ENCODE measurements at places on chromosomes 1 and 21.
A peak's percentile ranks its signal among the peaks of the same experiment; 100 is the strongest.

GRCh38 chr21:17742181-17742580 is 77.0 kb downstream of the C21orf91 start:
- DNase-seq: no peak

DNA sequence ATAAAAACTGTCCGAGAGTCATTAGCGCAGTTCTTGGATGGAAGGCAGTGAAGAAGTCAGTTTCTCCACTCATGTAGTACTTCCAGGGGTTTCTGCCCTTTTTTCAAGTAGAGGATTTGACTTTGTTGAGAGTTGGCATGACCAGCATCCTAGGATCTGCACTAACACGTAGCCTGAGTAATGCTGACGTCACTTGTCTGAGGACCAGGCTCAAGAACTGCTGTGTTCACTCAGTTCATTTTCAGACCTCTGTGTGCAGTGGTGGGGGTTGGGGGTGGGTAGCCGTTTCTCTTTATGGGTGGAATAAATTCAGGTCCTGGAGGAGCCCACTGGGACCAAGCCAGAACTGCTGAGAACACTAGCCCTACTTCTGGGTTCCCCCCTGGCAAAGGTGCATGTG is 53.3 kb downstream of the MRPS6 start:
- DNase-seq: no peak

DNA sequence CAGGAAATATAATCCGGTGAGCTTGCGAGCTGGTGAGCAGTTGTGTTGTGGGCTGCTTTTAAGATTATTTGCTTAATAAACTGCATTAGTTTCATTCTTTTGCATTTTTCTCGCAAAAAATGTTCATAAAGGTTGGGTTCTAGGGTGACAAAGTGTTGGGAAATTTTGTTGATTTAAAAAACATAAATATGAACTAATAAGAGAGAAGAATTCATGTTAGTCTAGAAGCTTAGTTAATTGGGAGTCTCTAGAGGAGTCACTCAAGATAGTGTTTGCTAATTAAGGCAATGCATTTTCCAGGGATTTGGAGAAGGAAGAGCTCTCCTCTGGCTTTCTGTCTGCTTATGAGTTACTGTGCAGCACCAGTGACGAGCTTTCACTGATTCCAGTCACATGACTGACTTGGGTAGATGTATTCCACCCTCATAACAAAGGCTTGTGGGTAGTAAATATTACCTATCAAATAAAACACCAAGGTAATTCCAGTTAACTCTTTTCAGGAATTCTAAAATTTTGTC is 417.0 kb downstream of the PTBP2 start:
- no peak for DNase-seq

GRCh38 chr1:40389871-40390560 is 16.5 kb downstream of the SMAP2 start:
- no peak for DNase-seq

DNA sequence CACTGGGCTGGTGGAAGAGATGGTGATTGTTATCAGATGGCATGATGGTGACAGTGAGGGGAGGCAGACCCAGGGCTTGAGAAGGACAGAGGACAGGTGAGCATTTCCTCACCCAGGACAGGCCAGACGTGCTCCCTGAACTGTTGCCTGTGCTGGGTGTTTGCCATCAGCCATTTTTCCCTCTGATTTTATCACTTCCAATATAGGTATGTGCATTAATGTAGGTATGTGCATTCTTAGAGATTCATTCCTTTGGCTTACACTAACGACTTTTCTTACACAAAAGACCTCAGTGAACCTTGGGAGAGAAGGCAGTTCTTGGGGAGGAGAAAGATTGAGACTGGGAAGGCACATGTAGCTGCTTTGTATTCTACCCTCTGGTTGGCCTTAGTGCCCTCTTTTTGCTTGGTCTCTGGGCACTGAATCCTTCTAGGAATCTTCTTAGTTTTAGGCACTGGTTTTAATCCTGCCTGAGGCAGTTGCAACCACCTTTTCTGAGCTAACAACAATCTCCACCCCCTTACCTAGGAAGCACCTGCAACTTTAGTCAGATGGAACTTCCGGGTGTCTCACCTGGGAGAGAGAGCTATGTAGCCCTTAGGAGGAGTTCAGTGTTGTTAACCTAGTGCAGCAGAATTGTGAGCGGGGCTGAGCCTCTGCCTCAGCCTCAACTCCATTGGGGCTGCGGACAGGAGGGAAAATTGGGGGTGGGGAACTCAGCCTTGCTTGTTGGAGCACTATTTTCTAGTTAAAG is 30.9 kb downstream of the C1orf116 start:
- DNase-seq: no peak

- DNase-seq: peak; percentile 62
These were observed 4.0 kb downstream of the ZBTB7B start for GRCh38 chr1:155006601-155007101.

- peak; percentile 62 for DNase-seq
These were observed 1.4 kb upstream of the SRRM1 start for GRCh38 chr1:24641646-24642151.

DNA sequence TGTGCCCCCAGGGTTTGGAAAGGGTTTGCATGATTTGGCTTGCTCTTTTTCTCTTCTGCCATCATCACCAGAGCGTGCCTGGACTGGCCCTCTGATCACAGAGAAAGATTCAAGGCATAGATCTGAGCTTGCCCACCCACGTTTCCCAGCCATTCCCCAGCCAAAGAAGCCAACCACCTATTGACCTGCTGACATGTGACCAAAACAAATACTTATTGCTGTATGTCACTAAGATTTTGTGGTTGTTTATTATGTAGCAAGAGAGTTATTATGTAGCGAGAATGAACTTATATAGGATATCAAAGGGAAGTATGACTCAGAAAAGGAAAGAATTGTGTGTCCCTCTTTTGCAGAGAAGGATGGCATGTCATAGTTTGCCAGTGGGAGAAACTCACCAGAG is 59.9 kb downstream of the UBE2U start:
- DNase-seq: no peak

GRCh38 chr1:81937791-81938450 is 137.2 kb downstream of the ADGRL2 start:
- DNase-seq: no peak

DNA sequence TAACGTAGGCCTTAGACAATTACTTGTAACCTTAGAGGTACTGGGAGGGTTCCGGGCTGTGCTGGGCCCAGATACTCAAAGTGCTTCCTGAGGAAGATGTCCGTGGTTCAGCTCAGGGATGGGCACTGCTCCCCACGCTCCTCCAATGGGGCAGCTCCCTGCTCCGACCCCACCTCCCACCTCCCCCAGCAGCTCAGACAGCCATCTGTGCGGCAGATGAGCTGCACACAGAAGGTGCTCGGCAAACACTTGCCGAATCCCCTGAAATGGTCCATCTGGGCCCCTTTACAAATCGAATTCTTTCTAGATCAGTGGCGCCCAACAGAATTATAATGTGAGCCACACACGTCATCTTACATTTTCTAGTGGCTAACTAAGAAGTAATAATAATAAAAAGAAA is 242.4 kb upstream of the RAB4A start:
- DNase-seq: no peak

- DNase-seq: no peak
These were observed 3.1 kb downstream of the CSF3R start for GRCh38 chr1:36479505-36480051.

- no peak for DNase-seq
These were observed 14.9 kb upstream of the CD55 start for GRCh38 chr1:207306603-207307002.

DNA sequence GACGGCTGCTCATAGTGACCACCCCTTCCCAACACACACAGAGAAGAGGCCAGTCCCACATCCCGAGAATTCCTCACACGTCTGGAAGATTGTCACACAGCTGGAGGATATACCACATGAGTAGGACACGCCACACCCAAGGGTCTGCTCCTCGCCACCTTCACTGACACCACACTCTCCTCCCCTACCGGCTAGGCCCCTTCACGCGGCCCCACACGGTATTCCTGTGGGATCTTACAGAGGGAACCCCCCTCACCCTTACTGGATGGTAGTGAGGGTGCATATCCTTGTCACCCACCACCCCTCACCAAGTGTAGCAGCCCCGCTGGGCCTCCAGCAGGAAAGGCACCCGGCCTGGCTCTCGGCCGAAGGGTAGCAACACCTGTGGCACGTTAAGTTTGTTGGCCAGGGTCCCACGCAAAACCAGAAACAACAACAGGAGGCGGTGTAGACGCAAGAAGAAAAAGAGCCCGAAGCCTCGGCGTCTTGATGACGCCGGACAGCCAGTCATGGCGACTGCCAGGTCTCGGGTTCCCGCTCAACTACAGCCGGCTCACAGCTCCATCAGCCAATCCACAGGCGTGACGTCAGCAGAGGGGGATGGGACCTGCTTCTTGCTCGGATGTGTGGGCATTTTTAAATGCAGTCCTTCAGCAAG is at the start of gene NUP210L:
TSS of gene NUP210L (minus strand) at position 540 of the 658 bp plus-strand sequence.
- DNase-seq: no peak

DNA sequence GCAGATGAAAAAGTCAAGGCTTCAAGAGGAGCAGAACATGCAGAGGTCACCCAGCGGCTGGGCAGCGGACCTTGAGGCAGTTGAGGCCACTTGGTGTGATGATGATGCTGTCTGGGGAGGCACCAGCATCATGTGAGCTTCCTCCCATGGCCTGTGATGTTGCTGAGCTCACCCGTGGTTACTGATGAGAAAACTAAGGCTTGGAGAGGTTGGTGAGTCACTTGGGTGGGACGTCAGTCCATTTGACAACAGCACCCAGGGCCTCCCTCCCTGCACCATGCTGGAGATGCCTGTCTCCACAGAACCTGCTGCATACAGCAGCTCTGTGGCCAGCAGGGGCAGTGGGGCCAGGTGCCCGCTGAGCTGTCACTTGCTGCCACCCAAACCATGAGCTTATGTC is 146.8 kb downstream of the NPHP4 start:
- no peak for DNase-seq

DNA sequence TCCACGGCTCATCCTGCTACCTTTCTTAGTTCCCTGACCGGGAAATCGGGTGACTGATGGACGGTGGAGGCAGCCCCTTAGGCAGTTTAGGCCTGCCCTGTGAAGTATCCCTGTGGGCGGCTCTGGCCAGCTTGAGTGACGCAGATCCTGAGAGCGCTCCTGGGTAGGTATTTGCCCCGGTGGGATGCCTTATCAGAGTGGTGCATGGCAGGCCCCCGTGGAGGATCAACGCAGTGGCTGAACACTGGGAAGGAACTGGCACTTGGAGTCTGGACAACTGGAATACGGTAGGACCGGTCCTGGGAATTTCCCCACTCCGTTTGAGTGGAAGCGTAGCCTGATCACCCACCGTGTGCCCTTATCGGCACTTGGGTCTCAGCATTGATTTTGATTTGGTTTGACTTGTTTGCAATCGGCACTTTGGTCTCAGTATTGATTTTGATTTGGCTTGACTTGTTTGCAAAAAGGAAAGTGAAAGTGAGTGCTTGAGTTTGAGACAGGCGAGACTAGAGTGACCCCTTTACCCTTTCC is 15.2 kb downstream of the PLA2G2F start:
- DNase-seq: no peak

GRCh38 chr1:60255565-60255964 is 182.0 kb upstream of the C1orf87 start:
- DNase-seq: no peak

- DNase-seq: peak; percentile 18
These were observed 2.5 kb downstream of the BACE2 start for GRCh38 chr21:41170442-41170841.

GRCh38 chr1:111497592-111497991 is 5.8 kb downstream of the ADORA3 start:
- no peak for DNase-seq

DNA sequence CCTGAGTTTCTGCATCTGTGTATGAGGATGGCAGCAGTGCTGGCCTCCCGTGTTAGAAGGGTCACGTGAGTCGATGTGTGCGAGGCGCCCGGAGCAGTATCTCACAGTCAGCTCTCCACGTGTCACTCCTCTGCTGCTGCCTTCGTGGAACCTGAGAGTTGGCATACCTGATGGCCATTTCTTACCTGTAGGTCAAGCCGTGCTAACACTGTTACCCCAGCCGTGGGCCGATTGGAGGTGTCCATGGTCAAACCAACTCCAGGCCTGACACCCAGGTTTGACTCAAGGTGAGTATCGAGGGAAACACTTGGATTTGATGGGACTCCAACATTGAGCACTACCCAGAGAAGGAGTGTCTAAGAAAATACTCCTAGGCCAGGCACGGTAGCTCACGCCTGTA is 10.7 kb downstream of the CDCA8 start:
- no peak for DNase-seq

GRCh38 chr1:21857840-21858670 is 46.0 kb downstream of the LDLRAD2 start:
- DNase-seq: no peak

DNA sequence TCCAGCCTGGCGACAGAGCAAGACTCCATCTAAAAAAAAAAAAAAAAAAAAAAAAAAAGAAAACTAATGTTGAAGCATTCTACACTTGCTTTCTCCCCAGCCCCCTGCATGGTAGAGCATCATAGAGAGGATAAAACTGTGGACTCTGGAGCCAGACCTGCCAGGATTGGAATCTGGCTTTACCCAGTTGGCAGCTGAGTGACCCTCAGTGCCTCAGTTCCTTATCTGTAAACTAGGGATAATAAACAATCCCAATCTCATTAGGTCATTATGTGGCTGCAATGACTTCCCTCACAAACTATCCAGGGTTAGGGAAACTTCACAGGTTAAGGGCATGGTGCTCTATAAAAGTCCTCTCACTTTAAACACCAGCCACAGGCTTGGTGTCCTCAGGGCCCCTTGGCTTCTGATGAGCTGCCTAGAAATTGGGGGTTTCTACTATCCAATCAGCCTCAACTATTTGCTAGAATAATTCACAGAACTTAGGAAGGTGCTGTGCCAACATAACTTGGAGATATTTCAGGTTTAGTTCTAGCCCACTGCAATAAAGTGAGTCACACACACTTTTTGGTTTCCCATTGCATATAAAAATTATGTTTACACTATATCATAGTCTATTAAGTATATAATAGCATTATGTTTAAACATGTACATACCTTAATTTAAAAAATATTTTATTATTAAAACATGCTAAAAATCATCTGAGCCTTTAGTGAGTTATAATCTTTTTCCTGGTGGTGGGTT is 180.5 kb upstream of the B3GALT2 start:
- DNase-seq: no peak

- no peak for DNase-seq
These were observed 582.5 kb upstream of the RGS18 start for GRCh38 chr1:191575746-191576145.

GRCh38 chr1:68383092-68383491 is 66.7 kb downstream of the RPE65 start:
- DNase-seq: no peak

DNA sequence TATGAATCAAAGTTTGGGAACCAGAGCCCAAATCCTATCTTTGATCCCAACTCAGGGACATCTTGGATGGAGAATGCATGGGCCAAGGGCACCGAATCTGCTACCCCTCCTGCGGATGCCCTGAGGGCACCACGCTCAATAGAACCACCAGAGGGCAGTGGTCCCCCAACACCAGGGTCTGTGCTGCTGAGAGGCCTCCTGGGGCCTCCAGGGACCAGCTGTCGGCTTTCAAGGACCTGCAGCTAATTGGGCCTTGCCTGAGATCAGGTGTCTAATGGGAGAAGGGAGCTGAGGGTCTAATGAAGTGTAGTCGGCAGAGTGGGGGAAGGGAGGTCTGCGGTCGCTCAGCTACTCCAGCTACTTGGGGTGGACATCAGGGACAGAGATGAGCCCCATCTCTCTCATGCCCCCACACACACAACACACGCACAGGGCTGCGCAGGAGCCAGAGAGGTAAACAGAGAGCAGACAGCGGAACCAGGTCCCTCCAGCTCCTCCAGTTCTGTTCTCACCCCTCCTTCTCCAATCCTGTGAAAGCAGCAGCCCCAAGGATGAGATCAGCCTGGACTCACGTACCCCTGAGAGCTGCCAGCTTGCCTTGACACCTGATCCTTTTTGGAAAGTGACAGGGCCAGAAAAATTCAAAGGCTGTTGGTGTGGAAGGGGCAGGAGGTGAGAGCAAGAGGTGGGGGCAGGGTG is 34.9 kb upstream of the PPP1R15B start:
- DNase-seq: peak; percentile 74

Data from activated naive CD8-positive, alpha-beta T cell treated with anti-CD3 and anti-CD28 coated beads, Interleukin-2, amount 50 U/mL, for 24 hours (primary cell).